ENCODE measurements at places on chromosomes 7 and 10.

DNA sequence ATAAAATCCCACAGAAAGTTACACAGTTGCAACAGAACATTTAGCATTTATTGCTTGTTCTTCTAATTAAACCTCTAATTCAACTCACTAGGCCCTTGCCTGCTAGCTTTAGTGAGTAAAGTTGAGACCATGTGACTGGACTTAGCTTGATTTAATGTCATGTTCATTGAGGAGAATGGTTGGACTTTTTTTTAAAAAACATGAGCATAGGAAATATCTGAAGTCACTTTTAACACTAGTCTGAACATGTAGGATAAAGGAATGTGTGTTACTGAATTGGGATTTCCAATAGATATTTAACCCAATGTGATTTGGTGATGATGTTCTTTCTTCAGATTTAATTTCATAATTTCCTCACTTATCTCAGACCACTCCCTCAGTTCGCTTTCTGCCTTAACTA, 24.6 kb upstream of the GLCCI1 start:
- DNase-seq, result no peak

GRCh38 chr7:93245525-93246432, 13.6 kb downstream of the VPS50 start:
- no peak for DNase-seq

GRCh38 chr10:131886237-131886636, 14.6 kb upstream of the PPP2R2D start:
- DNase-seq, result no peak

DNA sequence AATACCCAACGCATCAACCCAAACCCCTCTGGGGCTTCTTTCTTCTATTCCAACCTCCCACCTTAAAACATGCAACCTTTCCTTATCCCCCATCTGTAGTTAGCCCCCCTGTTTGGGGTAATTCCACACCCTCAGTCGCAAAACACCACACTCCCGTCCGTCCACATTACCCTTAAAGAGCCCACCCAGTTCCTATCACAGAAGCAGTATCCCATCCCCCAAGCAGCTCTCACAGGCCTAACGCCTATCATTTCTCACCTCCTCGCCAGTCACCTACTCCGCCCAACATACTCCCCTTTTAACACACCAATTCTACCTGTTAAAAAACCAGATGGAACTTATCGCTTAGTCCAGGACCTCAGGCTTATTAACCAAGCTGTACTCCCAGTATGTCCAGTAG, 63.7 kb downstream of the LRRC17 start:
- DNase-seq, result no peak

GRCh38 chr10:33947544-33947943, 613.1 kb upstream of the NRP1 start:
- DNase-seq, result no peak

GRCh38 chr10:25661632-25662031, 272.4 kb upstream of the MYO3A start:
- DNase-seq, result no peak

GRCh38 chr10:4241724-4242345, 456.8 kb upstream of the KLF6 start:
- no peak for DNase-seq

DNA sequence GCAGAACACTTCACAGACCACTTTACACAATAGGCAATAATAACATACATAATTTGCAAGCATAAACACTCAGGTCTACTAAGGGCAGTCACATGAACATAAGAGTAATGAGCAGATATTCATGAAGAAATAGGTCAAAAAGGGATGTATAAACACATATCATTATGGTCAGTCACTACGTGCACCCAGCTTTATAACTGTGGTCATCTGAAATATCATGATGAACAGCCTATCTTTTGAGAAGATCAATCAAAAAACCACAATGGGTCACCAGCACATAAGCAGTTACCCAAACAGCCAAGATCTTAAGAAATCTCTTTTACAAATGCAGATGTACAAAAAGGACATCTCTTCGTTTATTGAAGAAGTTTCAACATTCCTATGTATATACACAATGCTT, 35.5 kb upstream of the DRGX start:
- DNase-seq, result no peak

DNA sequence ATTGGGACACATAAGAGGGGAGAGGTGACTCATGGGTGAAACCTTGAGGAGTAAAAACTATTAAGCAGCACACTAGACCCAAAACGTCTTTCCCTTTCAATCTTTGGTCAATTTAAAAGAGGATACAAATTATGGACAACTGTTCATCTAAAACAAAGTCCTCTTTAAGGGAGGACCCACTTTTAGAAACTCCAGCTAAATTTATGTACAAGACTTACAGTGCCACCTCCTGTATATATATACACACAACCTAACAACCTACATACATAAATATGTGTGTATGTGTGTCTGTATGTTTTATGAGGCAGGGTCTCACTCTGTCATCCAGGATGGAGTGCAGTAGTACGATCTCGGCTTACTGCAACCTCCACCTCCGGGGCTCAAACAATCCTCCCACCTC, 18.1 kb upstream of the ZC3HAV1 start:
- DNase-seq, result no peak

GRCh38 chr10:32308027-32308603, 38.8 kb downstream of the EPC1 start:
- no peak for DNase-seq

GRCh38 chr10:11724938-11725776, 17.0 kb upstream of the ECHDC3 start:
- DNase-seq, result no peak

DNA sequence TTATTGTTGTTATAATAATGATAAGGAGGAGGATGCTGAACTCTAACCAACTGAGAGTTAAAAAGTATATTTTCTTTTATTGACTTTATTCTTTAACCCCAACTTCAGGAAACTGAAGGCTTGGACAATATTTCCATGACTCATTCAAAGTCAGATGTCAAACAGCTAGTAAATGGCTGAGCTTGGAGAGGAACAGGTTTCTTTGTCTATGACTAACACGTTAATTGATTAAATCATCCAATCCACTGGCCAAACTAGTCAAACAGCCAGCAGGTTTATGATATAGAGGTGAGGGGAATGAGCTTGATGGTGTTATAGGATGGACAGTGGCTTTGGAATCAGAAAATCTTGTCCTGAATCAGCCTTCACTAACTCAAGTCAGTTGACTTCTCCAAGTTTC, 119.1 kb upstream of the WDR11 start:
- DNase-seq, result no peak

DNA sequence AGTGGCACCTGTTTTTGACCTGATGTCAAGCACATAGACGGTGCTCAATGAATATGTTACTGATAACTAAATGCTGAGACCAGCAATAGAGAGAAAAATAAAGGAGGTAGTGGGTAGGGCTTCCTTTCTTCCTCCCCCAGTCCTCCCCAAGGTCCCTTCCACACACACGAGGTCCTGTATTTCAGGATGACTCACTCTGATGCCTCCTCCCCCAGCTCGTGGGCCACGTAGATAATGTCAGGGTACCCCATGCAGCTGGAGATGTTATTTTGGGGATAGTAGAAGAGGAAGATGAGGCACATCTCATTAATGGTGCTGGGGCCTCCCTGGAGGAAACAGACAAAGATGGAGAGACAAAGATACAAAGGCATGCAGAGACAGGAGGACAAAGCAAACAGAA, 17.3 kb downstream of the PRSS58 start:
- no peak for DNase-seq

DNA sequence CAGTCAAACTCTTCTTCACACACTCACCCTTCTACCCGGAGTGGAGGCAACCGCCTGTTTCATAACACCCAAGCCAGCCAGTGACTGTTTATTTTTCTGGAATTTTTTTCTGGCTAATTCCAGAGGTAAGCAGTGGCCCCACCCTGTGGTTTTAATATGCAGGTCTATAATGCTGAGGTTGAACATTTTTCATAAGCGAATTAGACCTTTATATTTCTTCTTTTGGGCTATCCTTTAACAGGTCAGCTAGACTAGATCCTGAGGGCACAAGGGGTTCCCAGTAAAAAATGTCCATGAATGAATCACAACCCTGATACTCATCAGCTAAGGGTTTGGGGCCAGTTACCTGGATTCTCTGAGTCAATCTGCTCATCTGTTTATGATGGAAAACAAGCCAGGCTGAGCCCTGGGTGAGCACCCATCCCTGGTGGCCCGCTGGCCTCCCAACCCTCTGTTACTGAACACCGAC, 76.2 kb downstream of the GRB10 start:
- no peak for DNase-seq

- no peak for DNase-seq
Observed at GRCh38 chr10:131935260-131935659, 34.5 kb downstream of the PPP2R2D start.

DNA sequence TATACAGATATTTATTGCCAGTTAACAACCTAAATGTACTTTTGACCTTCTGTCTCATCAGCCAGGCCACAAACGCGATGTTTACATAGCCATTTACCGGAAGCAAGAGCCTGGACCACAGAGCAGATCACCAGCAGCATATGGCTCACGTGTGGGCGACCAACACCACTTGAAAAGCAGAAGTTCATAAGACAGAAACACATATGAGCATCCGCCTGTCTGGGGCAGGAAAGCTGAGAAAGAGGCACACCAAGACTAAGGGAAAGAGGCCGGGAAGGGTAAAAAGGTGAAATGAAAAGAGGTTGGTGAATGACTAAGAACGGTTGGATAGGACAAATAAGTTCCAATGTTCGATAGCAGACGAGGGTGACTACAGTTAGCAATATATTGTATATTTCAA, 1.3 kb downstream of the ABCB1 start:
- no peak for DNase-seq

DNA sequence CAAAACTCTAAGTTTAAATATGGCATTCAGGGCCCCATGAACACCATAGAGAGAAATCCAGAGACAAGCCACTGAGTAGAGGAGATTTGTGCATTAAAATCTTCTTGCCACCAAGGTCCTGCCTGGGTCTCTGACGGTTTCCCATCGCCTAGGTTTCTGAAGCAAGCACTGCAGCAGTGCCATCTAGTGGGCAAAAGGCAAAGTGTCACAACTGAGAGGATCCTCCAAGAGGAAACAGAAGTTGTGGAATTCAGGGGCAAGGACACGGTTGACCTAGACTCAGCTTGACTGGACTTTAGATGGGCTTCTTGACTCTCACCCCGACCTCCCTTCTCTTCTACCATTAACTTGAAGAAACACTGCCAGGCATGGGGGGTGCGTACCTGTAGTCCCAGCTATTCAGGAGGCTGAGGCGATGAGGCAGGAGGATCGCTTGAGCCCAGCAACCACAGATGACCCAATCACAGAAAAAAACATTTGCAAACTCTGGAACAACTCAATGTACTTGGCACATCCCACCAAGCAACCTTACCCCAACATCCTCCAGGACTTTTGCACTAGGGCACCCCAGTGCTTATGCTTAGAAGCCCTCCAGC, 604.1 kb downstream of the GALNT17 start:
- peak; percentile 22 for DNase-seq

DNA sequence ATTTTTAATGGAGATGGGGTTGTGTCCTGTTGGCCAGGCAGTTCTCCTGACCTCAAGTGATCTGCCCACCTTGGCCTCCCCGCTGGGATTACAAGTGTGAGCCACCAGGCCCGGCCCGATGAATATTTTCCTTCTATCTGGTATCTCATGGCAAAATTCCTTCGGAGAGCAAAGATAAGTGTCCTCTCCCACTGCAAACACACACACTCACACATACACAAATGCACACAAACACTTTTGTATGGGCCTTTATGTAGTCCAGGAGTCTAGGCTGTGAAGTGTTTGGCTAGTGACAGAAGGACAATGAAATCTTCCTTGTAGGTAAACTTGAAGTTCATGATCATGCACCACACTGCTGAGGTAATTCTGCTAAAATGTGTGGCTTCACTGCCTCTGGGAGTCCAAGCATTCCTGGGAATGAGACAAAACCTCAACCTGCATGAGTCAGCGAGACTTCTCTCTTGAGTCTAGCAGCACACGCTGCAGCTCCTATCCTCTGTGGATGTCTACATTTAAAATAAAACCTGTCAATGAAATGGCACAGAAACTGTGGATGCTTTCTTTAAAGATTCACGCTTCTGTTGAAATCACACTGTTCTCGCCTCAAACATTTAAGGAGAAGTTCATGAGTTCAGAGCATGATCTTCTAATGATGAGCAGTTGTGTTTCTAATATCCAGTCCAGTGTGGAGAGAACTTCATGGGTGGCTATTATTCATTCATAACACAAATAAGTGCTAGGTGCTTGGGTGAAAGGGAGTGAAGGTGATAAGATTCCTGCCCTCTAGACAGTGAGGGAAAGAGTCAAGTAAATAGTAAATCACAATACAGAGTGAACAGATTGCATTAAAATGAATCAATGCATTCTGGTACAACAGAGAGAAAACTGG, 96.5 kb downstream of the NRP1 start:
- DNase-seq, result no peak

GRCh38 chr10:113947184-113948041, 93.0 kb downstream of the NHLRC2 start:
- no peak for DNase-seq

DNA sequence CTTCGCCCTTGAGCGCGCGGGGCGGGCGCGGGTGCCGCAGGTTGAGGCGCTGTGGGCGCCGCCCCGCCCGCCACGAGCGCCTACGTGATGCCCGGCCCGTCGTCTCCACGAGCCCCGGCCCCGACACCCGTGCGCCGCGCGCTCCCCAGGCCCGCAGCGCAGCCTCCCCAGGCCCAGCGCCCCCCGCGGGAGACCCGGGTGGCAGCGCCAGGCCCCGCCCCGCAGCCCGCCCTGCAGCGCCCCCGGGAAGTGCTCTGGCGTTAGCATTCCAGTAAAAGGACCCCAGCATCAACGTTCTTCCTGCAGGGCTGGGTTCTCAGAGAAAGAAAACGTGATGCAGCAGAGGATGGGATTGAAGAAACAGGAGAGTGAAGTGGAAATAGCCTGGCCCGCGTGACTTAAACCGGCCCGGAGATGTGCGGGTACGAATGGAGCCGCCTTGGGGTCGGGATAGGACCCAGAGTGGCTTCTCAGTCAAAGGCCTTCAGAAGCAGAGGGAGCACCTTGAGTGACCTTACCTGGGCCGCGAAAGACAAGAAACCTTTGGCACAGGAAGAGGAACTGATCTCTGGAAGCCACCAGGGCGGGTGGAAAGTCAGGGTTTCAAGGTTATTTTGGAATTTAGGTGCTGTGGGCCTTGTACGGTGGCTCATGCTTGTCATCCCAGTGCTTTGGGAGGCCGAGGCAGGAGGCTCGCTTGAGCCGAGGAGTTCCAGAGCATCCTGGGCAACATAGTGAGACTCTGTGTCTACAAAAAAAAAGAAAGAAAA, 1.8 kb downstream of the PFKP start:
- no peak for DNase-seq

DNA sequence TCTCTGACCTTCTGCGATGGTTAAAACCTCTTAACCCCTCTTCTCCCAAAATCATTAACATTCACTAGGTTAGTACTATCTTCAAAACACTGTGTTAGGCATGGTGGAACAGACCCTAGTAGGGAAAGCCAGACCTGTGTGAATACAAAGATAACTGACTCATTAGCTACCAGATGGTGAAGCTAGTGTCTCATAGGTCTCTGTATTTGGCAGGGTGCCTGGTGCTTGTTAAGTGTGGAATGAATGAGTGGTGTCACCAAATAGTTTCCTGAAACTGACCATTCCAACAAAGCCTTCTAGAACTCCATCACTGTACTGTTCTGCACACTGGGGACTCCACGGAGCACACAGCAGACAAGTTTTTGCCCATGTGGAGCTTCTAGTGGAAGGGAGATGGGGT, 27.7 kb upstream of the TM9SF3 start:
- DNase-seq, result no peak

GRCh38 chr10:6464862-6465430, 115.1 kb downstream of the PRKCQ start:
- no peak for DNase-seq
